ENCODE measurements at places on chromosomes 6 and 20. TPM values are rescaled to one million over a fixed set of nuclear protein-coding genes. Genes with fewer than 3 reads are reported as not detected.

GRCh38 chr20:60624066-60624465, 628.0 kb upstream of the CDH4 start:
- no peaks in the 10 kb centered on the region for H3K36me3 ChIP-seq
- H3K4me1 ChIP-seq = no peaks in the 10 kb centered on the region
- no peak for DNase-seq
- no peak overlapping the region for H3K4me3 ChIP-seq
- no peak overlapping the region for H3K27ac ChIP-seq

DNA sequence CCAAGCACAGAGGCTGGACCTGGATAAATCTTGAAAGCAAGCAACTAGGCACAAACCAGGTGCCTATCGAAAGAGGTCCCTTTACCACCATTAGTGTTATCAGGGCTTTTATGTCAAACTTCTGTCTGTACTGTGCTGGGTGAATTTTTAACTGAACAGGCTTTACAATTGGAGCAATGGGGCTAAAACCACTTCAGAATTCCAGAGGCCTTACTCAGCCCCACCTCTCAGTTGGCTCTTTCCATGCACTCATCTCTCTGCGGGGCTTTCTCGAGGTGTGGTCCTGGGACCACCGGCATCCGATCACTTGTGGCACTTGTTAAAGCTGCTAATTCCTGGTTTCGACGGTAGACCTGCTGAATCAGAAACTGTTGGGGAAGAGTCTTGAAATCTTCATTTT, 232.5 kb downstream of the SOX4 start:
- no peak overlapping the region for H3K4me3 ChIP-seq
- no peaks in the 10 kb centered on the region for H3K27me3 ChIP-seq
- no peak overlapping the region for H3K27ac ChIP-seq
- no peak for DNase-seq
- H3K4me1 ChIP-seq = peaks cover 1% of the 10 kb centered on the region

- H3K36me3 ChIP-seq = no peaks in the 10 kb centered on the region
- no peaks in the 10 kb centered on the region for H3K4me1 ChIP-seq
- H3K4me3 ChIP-seq = no peak overlapping the region
- DNase-seq = no peak
- no peaks in the 10 kb centered on the region for H3K27me3 ChIP-seq
- no peak overlapping the region for H3K27ac ChIP-seq
These were observed 56.5 kb upstream of the MAP3K7 start for GRCh38 chr6:90643381-90643780.

DNA sequence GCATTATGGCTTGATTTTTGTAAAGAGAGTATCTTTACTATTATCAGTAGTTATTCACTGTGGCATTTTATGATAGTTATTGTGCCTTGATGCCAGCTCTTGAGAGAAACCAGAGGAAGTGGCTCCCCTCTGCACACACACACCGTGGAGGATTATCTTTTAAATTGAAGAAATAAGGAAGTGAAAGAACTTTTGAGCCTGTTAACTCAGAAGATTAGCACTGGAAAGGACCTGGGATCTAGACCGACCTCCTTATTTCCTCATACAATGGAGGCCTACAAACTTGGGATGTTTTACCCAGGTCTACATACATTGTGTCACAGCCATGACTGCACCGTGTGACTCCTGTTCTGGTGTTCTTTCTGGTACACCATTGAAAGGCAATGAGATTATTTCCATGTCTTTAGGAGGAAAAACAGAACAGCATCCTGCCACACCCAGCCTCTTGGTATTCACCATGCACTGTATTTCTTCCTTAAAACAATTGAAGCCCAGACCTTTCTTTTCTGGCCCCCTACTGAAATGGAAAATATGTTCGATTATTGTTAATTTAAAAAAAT, 40.6 kb downstream of the HECA start:
- no peak overlapping the region for H3K27ac ChIP-seq
- no peak overlapping the region for H3K4me3 ChIP-seq
- peaks cover 4% of the 10 kb centered on the region for H3K36me3 ChIP-seq
- no peaks in the 10 kb centered on the region for H3K4me1 ChIP-seq
- no peak for DNase-seq
- no peaks in the 10 kb centered on the region for H3K27me3 ChIP-seq

GRCh38 chr6:108622641-108623298, 62.1 kb downstream of the FOXO3 start:
- H3K27ac ChIP-seq = no peak overlapping the region
- H3K27me3 ChIP-seq = no peaks in the 10 kb centered on the region

Gene MICAL1
- total RNA-seq = 48.8 TPM

Gene DZANK1
- 2.5 TPM for total RNA-seq

Gene GTF2H4
- 31.2 TPM for total RNA-seq

Data from aorta (tissue), 5 donors.